IMR-90 (cell line): ENCODE measurements at places on chromosomes 11 and 22. TPM values are rescaled to one million over a fixed set of nuclear protein-coding genes. Genes with fewer than 3 reads are reported as not detected.
A peak's percentile ranks its signal among the peaks of the same experiment; 100 is the strongest.

- DNase-seq, result no peak
These were observed 420.9 kb downstream of the TENM4 start for GRCh38 chr11:79019975-79020374.

Gene ZP1
- 0.18 and 0.28 TPM in 2 replicates for total RNA-seq

Gene TRPM5
- not detected in 2 replicates for total RNA-seq

GRCh38 chr11:62770778-62771143 lies 435 bp upstream of the TAF6L start:
- DNase-seq, result no peak

DNA sequence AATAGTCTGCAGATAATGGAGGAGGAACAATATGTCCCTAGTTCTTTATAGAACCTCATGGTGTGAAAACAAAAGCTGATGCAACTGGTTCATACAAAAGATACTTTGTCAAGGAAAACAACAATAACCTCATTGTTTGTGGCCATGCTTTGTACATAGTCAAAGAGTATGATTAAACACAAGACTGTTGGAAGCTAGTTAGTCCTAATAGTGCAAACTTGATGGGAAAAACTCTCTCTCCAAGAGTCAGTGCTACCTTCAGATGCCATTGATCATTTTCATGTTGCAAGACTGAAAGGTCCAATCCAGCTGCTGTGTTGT lies 20.1 kb upstream of the PLAAT2 start:
- DNase-seq, result no peak

GRCh38 chr11:46006418-46007070 lies 84.1 kb downstream of the LARGE2 start:
- DNase-seq, result peak; percentile 84

- DNase-seq, result no peak
These were observed 26.1 kb downstream of the CD44 start for GRCh38 chr11:35165030-35165422.
